AG20443 (cell line): ENCODE measurements at places on chromosomes 13 and 19.
A peak's percentile ranks its signal among the peaks of the same experiment; 100 is the strongest.

- no peak for DNase-seq
These were observed 8.1 kb downstream of the SARS2 start for GRCh38 chr19:38922482-38922881.

- DNase-seq, result peak; percentile 59
These were observed 2.7 kb upstream of the HNRNPL start for GRCh38 chr19:38852231-38853044.

DNA sequence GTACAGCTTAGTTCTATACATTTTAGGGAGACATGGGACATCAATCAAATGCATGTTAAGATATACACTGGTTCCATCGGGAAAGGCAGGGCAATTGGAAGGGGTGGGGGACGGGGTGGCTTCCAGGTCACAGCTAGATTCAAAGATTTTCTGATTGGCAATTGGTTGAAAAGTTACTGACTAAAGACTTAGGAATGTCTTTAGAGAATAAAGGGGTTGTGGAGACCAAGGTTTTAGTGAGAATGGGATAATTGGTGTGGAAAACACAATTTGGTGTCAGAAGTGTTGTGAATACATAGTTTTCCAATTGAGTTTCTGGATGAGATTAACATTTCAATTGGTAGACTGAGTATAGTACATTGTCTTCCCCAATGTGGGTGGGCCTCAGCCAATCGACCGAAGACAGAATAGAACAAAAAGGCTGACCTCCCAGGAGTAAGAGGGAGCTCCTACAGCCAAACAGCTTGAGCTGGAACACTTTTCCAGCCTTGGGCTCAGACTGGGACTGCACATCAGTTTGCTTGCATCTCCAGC is 988 bp upstream of the CCDC169 start:
- no peak for DNase-seq

DNA sequence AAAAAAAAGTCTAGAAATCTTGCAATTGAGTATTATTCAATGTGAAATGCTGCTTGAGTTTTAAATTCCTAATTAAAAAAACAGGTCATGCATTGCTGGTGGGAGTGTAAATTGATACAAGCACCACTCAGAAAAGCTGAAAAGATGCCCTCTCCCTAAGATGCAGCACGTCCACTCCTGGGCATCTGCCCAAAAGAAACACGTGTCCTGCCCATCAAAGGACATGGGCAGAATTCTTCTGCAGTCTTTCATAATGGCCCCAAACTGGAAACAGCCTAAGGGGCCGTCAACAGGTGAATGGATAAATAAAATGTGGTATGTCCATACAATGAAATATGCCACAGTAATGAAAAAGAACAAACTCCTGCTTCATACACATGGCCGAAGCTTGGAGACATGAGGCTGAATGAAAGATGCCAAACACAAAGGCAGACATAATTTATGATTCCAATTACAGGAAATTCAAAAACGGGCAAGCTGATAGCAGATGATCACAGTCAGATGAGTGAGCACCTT is 7.8 kb downstream of the POU2F2 start:
- no peak for DNase-seq
